ENCODE measurements at places on chromosomes 13 and 19. TPM values are rescaled to one million over a fixed set of nuclear protein-coding genes. Genes with fewer than 3 reads are reported as not detected.

- peak; percentile 59 for DNase-seq
Observed at GRCh38 chr19:18478545-18479311, 40.8 kb upstream of the ISYNA1 start.

GRCh38 chr13:65907666-65908525 is 1322.2 kb downstream of the PCDH9 start:
- DNase-seq = no peak

GRCh38 chr13:107649079-107649478 is 566.3 kb downstream of the LIG4 start:
- DNase-seq = no peak

DNA sequence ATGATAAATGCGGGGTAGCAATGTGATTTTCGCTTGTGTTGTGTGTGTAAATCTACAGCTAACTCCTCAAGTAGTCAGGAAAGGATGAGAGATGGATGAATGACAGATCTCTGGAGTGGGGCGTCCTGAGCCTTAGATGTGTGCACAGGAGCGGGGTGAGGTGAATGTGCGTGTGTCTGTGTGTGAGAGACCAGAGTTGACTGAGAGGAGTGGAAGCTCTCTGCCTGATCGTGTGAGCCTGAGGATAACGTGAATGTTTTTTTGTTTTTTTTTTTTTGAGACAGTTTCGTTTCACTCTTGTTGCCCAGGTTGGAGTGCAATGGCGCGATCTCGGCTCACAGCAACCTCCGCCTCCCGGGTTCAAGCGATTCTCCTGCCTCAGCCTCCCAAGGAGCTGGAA is 805 bp downstream of the ZNF461 start:
- no peak for DNase-seq

GRCh38 chr19:57382806-57383488 is 6.7 kb upstream of the ZNF548 start:
- DNase-seq = no peak

- DNase-seq = peak; percentile 26
Observed at GRCh38 chr13:35886332-35887114, 244.7 kb downstream of the DCLK1 start.

DNA sequence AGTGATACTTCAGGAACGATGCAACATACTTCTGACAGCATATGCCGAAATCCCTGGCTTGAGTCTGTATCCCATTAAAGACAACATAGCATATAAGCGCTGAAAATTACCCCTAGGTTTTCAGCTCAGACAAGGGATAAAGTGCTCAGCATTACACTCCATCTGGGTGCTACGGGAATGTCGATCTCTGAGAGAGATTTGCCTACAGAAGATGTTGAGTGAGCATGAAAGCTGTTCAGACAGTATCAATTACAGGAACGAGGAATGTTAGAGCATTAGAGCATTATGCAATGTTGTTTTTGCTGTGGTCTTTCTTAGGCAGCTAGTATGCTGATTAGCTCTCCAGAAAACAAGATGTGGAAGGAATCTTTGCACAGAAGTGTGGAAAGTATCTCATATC is 484.5 kb downstream of the LIG4 start:
- peak; percentile 1 for DNase-seq

DNA sequence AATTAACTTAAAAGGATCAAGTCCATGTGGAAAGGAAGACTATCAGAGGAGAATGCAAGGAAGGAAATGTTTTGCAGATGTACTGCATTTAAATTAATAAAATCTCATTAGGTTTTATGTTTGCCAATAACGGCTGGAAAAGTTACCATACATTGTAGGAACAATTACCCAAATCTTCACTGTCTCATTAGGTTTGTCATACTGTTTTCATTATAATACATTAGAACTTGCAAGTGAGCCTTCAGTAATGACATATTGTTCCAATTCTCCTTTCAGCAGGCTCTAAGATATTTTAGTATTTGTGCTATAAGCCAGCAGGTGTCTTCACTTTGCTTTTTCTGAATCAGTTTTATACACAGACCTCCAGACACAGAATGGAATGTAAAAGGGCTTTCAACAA is 661.6 kb upstream of the KLHL1 start:
- DNase-seq = peak; percentile 19

- no peak for DNase-seq
Observed at GRCh38 chr19:34363930-34364329, 1.1 kb upstream of the GPI start.

DNA sequence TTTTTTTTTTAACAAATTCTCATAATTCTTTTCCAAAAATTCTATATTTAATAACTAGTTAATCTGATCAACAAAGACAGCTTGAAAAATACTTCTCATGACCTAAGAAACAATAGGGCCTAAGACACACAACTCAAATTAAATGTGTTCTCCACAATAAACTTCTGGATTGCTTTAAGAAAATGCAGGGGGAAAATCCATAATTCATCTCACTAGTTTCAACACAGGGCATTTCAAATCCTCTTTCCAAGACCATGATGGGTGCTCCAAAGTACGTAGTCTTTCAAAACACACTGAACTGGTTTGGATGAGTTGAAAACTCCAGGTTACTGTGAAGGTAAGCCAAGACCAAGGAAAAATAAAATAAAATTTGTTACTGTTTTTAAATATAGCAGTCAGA is 62.6 kb downstream of the DCLK1 start:
- peak; percentile 26 for DNase-seq

KIR2DL1 gene
- polyA plus RNA-seq = not detected

SLITRK1 gene
- polyA plus RNA-seq = 0.54 TPM

BLVRB gene
- polyA plus RNA-seq = 55.0 TPM

LILRB5 gene
- polyA plus RNA-seq = 8.5 TPM

POLD1 gene
- polyA plus RNA-seq = 14.0 TPM

CCDC194 gene
- not detected for polyA plus RNA-seq
